ENCODE measurements at places on chromosomes 12 and 14. TPM values are rescaled to one million over a fixed set of nuclear protein-coding genes. Genes with fewer than 3 reads are reported as not detected.

The ARMH4 gene
- total RNA-seq, result 3.1 TPM

- peak; percentile 75 for DNase-seq
Observed at GRCh38 chr12:109393437-109394345, 46.0 kb downstream of the MYO1H start.

DNA sequence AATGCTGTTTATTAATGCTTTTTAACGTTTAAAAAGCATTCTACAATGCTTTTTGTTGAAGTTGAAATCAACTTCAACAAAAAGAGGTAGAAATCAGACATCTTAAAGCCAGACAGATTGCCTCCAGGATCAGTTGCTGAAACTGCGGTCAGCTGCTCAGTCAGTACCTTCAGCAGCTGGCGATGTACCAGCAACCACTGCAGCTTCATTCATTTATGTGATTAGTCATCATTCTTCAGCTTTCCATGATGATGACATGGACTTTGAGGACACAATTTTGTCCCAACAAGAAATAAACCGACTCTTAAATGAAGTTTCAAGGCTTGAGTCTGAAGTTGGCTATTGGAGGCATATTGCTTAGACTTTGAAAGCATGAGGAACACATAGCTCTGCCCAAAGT, 31.5 kb upstream of the NUAK1 start:
- no peak for DNase-seq

- DNase-seq, result no peak
Observed at GRCh38 chr12:12977231-12977630, 22.8 kb downstream of the HEBP1 start.

The CLEC7A gene
- total RNA-seq, result not detected

DNA sequence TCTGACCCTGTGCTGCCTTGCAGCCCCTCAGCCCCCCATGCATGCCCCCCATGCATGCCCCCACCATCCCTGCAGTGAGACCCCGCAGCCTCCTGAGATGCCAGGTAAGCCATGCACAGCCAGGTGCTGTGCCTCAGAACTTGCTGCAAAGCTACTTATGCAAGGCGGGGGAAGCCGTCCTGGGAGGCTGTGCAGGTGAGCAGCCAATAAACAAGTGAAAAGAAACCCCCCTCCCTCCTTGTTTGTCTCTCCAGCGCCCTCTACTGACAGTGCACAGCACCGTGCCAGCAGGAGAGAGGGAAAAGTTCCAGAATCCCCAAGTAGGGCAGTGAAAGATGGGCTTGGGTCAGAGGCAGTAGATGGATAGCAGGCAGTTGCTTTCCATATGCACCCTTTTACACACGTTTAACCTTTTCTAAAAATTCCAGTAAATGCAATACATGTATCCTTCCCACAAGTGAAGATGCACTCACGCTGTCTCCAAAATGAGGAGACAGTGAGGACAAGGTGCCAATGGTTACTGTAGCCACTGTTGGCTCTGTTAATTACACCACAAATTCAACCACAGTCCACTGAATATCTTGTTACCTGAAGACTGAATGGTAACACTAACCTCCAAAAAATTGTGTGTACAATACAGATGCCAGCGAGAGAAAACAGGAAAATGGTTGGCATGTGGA, 18.0 kb downstream of the TNFAIP2 start:
- DNase-seq, result peak; percentile 68

The MAP1LC3B2 gene
- total RNA-seq, result not detected

The HEBP1 gene
- 7.9 TPM for total RNA-seq

GRCh38 chr12:95368931-95369330, 105.0 kb upstream of the METAP2 start:
- no peak for DNase-seq

The GCH1 gene
- 3.9 TPM for total RNA-seq

The CLEC4C gene
- not detected for total RNA-seq

Data from SK-MEL-5 (cell line).